ENCODE measurements at places on chromosomes 1 and 21. TPM values are rescaled to one million over a fixed set of nuclear protein-coding genes. Genes with fewer than 3 reads are reported as not detected.

DNA sequence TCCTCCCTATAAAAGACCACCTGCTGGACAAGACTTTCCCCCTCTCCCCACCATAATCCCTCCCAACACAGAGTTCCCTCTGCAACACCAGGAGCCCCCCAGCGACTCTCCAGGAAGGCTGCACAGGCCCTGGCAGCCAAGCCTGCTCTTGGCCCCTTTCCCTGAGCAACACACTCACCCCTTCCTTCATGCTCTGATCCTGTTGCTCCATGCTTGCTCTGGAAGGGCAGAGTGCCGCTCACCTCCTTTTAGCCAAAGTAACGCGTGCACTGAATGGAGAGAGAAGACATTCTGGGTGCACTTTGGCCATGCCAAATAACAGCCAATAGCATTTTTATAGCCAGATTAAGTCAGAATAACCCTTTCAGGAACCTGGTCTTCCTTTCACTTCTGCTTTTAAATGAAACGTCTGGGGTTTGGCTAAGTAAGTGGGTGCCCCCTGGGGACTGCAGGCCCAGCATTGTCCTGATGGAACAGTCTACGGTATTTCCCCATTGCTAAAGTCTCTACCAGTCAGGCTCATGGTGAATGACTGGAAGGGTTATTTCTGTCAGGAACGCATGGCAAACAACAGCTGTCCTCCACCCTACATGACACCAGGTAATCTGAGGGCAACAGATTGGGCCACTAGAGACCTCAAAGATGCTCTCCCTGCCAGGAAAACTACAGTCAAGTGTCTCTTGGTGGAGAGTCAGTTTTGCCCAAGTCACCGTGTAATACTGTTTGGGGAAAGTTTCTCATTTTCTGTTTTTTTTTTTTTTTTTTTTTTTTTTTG, at the start of gene SLC2A5:
TSS of gene SLC2A5 (minus strand) at position 310 of the 775 bp plus-strand sequence. CDS start at position 211, 99 bp downstream.
- no peak for DNase-seq

- DNase-seq: no peak
These were observed 33.8 kb upstream of the FCRL3 start for GRCh38 chr1:157734321-157734720.

Gene PRR9
- total RNA-seq: not detected

DNA sequence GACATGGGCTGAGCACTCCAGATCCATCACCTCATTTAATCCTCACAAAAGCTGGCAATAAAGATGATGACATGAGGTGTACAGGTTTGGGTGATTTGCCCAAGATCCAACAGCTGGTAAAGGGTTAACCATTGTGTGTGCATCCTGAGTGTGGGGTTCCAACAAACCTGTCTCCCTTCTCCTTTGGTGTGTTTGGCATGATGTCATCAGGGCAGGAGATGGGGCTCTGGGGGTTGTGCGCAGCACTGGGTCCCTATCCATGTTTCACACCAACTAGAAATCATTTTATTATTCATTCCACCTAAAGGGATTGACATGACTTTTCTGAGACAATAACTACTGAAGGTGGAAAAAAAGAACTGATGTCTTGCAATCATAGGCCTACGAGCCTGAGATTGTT, 452.5 kb downstream of the SIPA1L2 start:
- no peak for DNase-seq

GRCh38 chr1:23592209-23592892, 33.0 kb upstream of the ID3 start:
- no peak for DNase-seq

DNA sequence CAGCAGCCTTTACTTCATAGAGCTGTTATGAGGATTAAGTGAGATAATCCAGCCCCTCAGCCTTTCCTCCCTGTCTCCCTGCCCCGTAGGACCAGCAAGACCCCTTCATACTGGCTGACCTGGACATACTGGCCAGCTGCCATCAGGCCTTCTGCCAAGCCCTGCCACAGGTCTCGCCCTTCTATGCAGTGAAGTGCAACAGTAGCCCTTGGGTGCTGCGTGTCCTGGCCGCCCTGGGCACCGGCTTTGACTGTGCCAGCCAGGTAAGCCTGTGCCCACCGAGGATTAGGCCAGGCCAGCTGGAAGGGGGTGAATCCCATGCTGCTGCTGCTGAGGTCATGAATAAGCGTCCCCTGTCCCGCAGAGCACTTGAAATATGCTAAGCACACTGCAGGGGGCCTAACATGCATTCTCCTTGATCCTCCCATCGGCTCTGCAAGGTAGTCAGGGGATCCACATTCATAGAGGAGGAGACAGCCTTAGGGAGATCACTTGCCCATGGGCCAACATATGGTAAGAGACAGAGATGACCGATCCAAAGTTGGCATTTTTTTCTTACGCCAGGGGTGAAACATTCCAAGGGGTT, 73.3 kb upstream of the TINAGL1 start:
- DNase-seq: no peak

GRCh38 chr1:221032637-221033280, 153.5 kb downstream of the HLX start:
- no peak for DNase-seq

Gene CHD1L
- total RNA-seq: 34.2 TPM

- DNase-seq: no peak
These were observed 164.6 kb downstream of the RASAL2 start for GRCh38 chr1:178258536-178258935.

DNA sequence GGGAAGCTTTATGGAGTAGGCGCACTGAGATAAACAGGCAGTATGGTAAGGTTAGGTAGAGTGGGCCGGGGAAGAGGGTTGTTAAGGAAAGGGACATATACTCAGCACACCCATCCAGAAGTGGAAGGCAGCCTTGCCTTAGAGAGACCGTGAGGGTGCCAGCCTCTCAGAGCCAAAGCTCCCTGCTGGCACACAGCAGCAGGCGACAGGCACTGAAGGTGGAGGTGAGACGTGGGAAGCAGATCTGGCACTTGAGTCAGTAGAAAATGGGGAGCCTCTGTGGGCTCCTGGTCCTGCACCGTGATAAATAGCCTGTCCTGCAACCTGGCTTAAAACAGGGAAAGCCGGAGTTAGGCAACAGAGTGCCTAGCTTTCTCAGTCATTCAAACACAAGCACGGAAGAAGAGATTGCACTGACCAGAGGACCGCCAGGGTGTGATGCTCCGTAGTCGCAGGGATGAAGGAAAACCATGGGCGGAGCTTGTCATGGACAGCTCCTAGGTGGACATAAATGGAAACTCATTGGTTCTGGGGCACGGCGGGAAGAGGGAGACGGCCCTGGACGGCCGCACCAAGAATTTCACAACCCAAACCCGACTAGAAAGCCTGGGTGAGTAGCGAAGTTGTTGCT, 15.5 kb downstream of the KCNK1 start:
- no peak for DNase-seq

GRCh38 chr1:11052839-11053757, 6.1 kb upstream of the MASP2 start:
- no peak for DNase-seq

DNA sequence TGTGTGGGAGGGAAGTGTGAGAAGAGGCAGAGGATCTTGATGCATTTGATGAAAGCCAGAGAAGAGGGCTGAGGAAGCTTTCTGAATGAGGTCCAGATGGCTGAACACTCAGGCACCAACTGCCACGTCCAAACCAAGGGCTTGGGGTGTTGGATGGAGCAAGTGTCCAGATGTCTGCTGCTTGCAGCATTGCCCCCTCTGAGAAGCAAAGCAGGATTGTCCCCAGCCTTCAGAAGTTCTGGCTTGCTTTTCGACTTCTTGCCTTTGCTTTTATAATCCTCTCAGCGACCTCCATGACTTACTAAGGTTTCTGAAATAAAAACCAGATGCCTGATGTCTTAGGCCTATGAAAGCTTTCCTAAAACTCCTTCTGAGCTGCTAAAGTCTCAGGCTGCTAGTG, 182.5 kb downstream of the HUNK start:
- no peak for DNase-seq

Gene PATJ
- 58.4 TPM for total RNA-seq

DNA sequence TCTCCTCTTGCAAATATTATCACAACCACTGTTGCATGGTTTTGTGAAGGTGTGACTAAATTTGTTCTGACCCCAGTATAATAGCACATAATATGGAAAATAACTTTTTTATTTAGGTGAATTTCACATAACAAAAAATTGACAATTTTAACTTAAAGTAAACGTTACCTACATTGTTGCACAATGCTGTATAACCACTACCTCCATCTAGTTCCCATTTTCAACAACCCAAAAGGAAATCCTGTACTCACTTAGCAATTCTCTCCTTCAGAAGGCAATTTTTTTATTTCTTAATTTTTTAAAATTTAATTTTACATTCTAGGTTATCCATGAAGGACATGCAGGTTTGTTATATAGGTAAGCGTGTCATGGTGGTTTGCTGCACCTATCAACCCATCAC, 95.2 kb downstream of the KCNJ6 start:
- DNase-seq: no peak

- peak; percentile 3 for DNase-seq
These were observed 47.9 kb downstream of the MACO1 start for GRCh38 chr1:25478633-25479032.

DNA sequence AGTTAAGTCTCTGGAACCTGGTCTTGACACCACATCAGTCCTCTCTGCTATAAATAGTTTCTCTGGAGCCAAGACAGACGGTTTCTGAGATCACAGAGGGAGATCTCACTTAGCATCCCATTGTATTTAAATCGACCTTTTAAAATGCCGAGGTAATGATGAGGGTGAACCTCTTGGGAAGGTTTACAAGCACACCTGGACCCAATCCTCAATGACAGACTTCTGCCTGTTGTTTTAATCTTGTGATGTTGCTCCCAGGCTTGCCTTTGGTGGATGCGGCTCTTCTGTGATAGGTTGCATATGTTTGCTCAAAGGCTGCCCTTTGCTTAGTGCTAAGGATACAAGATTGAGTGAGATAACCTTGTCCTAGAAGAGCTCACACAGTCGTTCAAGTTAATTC, 104.6 kb upstream of the L1TD1 start:
- no peak for DNase-seq

Gene CASP9
- 8.8 TPM for total RNA-seq

- no peak for DNase-seq
These were observed 2.3 kb downstream of the ACTL8 start for GRCh38 chr1:17757426-17757825.

DNA sequence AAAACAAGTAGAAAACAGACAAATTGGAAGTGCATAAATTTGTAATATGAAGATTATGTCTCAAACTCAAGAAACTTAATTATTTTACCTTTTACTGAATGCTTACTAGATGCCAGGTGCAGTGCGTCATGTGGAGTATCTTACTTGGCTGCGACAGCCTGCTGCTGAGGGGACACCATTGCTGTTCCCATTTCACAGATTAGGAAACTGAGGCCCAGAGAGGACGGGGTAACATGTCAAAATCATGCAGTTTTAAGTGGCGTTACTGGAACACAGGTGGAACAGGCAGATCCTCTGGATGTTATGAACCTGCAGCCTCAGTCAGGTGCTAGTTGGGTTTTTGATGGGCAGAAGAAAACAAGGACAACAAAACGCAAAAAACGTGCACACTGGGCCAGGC, 7.3 kb upstream of the DHRS3 start:
- DNase-seq: no peak

DNA sequence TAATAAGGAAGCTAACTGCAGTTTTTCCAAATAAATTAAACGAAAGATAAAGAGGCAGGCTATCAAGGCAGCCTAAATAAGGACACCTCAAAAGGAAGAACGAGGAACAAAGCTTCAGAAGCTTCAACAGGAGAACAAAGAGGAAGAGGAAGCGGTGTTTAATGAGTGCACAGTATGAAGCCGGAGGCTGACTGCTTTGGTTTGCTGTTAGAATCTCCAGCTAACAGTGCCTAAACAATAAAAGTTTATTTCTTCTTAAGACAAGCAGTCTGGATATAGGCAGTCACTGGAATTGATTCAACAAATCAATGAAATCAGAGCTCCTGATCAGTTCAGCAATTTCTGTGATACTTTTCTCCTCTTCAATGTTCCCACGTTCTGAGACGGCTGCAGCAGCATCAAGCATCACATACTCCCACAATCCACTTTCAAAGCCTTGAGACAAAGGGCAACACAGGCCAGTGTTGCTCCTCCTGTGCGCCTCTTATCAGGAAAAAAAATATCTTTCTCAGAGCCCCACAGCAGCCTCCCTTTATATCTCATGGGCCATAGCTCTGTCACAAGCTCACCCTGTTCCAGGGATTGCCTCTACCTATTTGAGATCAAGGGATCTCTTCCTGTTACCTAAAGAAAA, 365.6 kb upstream of the ST6GALNAC5 start:
- DNase-seq: no peak

Gene ACKR1
- total RNA-seq: not detected

Gene CHIA
- not detected for total RNA-seq

DNA sequence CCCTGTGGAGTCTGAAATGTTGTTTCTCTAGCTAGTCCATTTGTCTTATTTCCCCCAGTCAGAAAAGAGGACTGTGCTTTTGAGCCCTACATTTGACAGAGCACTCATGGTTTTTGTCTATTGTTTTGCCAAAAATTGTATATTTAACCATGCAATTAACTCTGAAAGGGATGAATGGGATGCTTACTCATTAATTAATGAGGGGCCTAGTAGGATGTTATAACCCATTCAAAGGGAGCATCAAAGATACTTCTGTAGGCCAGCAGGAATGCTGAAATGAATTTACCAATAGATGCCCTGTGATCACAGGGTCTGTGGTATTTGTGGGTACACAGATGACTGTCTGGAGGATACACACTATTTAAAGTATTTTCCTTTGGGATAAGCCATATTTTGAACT, 147.7 kb downstream of the FCRL5 start:
- no peak for DNase-seq

Gene SPATA45
- 0.80 TPM for total RNA-seq

GRCh38 chr1:1073743-1074587, at the start of gene RNF223:
Gene RNF223 (minus strand): TSS chr1:1074306. CDS start chr1:1072566, 1,740 bp downstream.
- peak; percentile 94 for DNase-seq

DNA sequence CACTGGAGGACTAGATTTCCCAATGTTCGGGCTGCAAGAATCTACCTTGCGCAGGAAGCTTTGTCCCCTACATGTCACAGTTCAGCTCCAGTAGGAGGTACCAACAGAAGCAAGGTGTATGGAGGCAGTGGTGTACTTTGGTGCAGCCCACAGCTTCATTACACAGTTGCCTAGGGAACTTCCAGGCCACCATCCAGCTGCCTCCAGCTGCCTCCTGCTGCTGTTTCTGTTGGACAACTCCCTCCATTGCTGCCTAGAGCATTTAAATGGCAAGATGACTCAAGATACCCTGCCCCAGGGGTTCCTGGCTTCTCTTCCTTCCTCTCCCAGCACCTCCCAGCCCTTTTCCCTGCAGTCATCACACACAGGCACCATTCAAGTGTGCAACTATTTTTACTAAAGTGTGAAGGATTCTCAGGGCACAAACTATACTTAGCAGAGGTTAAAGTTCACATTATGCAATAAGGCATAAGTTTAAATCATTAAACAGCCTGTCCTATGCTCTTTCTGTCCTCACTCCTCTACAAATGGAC, 39.0 kb upstream of the ATP1A1 start:
- DNase-seq: no peak

Gene KLHL20
- 21.6 TPM for total RNA-seq

DNA sequence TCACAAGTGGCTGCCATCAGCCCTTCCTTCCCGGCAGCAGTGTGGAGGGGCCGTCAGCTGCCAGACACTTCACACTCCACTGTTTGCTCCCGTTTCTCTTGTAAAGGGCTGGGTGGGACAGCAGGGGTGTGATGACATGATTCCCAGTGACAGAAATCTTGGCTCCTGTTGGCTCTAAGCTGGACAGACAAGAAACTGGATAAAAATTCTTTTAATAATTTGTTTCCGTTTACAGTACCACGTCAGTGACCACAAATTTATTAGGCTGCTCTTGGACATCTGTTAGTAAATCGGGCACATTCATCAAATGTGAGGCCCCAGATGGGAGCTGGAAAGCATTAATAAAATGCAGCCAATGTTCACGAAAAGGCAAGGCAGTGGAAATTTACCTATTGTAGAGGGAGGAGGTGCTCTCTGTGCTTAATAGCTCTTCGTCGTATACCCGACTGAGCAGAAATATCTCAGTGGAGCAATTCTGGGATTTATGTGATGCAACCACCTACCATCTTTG, 353.7 kb upstream of the GREM2 start:
- peak; percentile 32 for DNase-seq

Measured in Calu3 (cell line).